Glutamatergic neuron (in vitro differentiated cells): ENCODE measurements at places on chromosomes 12 and 14. TPM values are rescaled to one million over a fixed set of nuclear protein-coding genes. Genes with fewer than 3 reads are reported as not detected.

PPP1R36 gene
- total RNA-seq: 2.4 TPM

IL23A gene
- total RNA-seq: 0.42 TPM

KRT83 gene
- not detected for total RNA-seq

USP30 gene
- total RNA-seq: 14.4 TPM

MIP gene
- not detected for total RNA-seq

CLEC4C gene
- not detected for total RNA-seq
